Stimulated activated CD4-positive, alpha-beta T cell treated with anti-CD3 and anti-CD28 coated beads, Interleukin-12 subunit alpha, Interleukin-12 subunit beta, amount 100 ng/mL, for 24 hours (primary cell): ENCODE measurements at places on chromosomes 2 and 18.

- DNase-seq = no peak
These were observed 116.5 kb upstream of the ANKRD30BL start for GRCh38 chr2:132278267-132278666.

DNA sequence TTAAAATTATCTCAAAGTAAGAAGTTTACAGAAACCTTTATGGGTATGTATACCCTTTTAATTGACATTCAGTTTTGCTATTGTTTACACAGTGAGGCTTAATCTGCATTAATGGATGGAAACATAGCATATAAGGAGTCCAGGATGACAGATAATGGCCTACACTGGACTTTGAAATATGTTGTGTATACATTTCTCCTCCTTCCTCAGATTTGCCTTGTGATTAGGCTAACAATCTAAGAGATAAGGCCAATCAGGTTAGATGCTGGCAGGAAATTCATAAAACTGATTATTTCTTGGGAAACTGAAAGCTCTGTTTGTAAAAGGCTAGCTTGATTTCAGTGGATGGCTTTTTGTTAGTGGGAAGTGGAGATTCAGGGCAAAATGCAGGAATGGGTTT is 191.9 kb downstream of the LDLRAD4 start:
- DNase-seq = no peak

GRCh38 chr2:227241005-227241404 is 76.6 kb downstream of the COL4A3 start:
- DNase-seq = no peak

DNA sequence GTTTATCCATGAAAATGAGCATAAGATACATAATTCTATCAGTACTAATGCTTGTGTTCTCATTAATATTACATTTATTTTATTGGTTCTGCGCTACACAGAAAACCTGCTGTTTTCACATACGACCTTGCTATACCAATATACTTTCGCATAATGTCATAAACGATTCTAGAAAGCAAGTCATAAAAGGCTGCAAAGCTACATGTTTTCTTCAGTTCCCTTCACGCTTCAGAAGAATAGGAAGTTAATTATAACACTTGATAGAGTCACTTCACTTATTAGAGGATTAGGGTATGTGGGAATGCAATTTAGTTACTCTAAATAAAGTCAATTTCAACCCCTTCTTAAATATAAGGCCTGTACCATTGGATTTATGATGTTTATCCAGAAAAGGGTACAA is 29.0 kb downstream of the PSME4 start:
- no peak for DNase-seq
